ENCODE measurements at places on chromosomes 11 and 22. TPM values are rescaled to one million over a fixed set of nuclear protein-coding genes. Genes with fewer than 3 reads are reported as not detected.

DNA sequence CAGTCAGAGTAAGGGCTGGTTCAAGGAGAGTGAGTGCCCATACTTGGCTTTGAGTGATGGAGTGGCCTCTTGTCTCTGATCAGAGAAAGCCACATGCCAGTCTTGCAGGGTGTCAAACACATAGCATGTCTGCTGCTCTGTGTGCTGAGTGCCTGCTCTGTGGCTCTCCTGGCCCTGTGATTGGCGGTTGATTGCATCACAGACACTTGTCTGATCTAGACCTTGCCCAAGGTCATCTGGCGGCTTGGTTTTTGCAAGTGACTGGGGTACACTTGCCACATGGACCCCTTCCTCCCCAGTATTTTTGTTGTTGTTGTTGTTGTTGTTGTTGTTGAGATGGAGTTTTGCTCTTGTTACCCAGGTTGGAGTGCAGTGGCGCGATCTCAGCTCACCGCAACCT lies 10.3 kb downstream of the OSBP2 start:
- H3K27ac ChIP-seq, result no peak overlapping the region
- no peaks in the 10 kb centered on the region for H3K27me3 ChIP-seq
- H3K4me1 ChIP-seq, result no peaks in the 10 kb centered on the region
- H3K4me3 ChIP-seq, result no peak overlapping the region

DNA sequence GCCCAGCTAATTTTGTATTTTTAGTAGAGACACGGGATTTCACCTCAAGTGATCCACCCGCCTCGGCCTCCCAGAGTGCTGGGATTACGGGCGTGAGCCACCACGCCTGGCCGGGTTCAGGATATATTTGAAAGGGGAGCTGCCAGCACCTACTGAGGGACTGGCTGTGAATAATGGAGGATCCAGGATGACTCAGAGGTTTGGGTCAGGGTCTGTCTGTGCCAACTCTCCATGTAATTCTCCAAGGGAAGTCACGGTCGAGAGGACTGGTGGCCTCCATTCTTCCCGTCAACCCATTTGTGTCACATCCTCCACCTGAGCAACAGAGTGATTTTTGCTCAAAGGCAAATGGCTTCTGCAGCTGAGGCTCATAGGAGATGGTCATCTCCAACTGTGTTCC lies 3.6 kb upstream of the ARRB1 start:
- H3K4me3 ChIP-seq, result no peak overlapping the region
- no peak overlapping the region for H3K27ac ChIP-seq
- H3K27me3 ChIP-seq, result no peaks in the 10 kb centered on the region
- H3K4me1 ChIP-seq, result no peaks in the 10 kb centered on the region
- no peak for DNase-seq

GRCh38 chr11:135022454-135022853 lies 610.4 kb upstream of the B3GAT1 start:
- H3K4me3 ChIP-seq, result no peak overlapping the region
- no peak overlapping the region for H3K27ac ChIP-seq
- no peak for DNase-seq

DNA sequence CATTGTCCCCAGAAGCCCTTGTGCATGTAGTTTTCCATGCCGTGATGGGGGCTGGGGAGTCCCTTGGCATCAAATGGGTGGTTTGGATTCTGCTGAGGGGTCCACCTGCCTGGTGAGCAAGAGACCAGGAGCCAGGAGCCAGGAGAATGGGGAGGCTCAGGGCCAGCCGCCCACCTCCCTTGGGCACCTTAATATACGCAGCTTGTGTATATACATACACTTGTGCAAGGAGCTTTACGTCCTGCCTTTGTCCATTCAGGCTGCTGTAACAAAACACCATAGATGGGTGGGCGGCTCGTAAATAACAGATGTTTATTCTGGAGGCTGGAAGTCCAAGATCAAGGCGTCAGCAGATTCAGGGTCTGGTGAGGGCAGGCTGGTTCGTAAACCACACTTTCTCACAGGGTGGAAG lies 62.5 kb downstream of the SMIM38 start:
- DNase-seq, result peak; percentile 2
- no peak overlapping the region for H3K27ac ChIP-seq
- no peaks in the 10 kb centered on the region for H3K4me1 ChIP-seq
- H3K4me3 ChIP-seq, result no peak overlapping the region
- no peaks in the 10 kb centered on the region for H3K36me3 ChIP-seq

DNA sequence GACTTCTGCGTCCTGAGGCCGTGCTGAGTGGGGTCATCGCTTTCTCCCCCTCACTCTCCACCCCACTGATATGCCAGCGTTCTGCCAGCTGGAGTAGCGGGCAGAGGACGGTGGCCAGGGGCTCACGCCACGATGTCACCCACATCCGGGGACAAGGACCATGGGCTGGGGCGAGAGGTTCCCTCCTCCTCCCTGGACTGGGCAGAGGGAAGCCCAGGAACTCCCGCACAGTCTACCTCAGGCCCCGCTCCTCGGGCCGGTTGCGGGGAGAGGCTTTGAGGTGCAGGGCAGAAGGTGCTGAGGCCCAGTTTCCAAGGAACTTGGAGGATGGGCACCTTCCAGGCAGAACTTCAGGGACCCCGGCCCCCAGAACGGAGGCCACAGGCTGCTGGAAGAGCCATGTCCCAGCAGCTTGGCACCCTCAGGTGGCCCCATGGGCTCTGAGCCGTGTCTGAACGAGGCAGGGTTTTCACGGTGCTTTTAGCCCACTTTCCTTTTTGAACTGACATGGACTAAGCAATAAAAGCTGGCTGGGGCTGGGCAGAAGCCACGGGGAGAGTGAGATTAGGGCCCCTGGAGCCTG lies 25.4 kb downstream of the ADAMTS15 start:
- H3K27me3 ChIP-seq, result no peaks in the 10 kb centered on the region
- no peak overlapping the region for H3K27ac ChIP-seq
- DNase-seq, result no peak
- H3K36me3 ChIP-seq, result no peaks in the 10 kb centered on the region

- H3K27me3 ChIP-seq, result no peaks in the 10 kb centered on the region
- no peak overlapping the region for H3K4me3 ChIP-seq
- no peak overlapping the region for H3K27ac ChIP-seq
- no peaks in the 10 kb centered on the region for H3K4me1 ChIP-seq
These were observed 571.5 kb downstream of the CNTN5 start for GRCh38 chr11:99592266-99592665.

GRCh38 chr11:26731084-26731456 lies 9.2 kb upstream of the SLC5A12 start:
- H3K4me3 ChIP-seq, result no peak overlapping the region
- no peaks in the 10 kb centered on the region for H3K27me3 ChIP-seq
- H3K36me3 ChIP-seq, result no peaks in the 10 kb centered on the region
- H3K4me1 ChIP-seq, result peaks cover 9% of the 10 kb centered on the region

- no peak for DNase-seq
- no peak overlapping the region for H3K4me3 ChIP-seq
- H3K4me1 ChIP-seq, result no peaks in the 10 kb centered on the region
- peak overlapping the region; percentile 60 for H3K27ac ChIP-seq
- no peaks in the 10 kb centered on the region for H3K27me3 ChIP-seq
These were observed 25.7 kb downstream of the LRRC10B start for GRCh38 chr11:61534025-61534932.

DNA sequence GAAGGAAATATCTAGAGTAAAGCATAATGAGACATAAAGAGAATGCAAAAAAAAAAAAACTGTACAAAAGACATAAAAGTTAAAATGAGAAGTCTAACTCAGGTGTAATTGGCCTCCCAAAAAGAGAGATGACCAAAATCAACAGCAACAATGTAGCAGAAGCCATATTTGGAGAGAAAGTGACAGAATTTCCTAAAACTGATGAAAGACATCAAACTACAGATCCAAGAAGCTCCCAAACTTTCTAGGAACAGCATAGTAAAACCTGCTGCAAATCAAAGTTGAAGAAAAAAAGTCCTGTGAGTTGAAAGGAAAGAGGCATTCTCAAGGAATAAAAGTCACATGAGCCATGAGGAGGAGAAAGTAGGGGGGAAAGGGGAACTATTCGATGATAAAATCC lies 231.3 kb downstream of the METTL15 start:
- no peaks in the 10 kb centered on the region for H3K27me3 ChIP-seq
- H3K27ac ChIP-seq, result no peak overlapping the region
- H3K4me3 ChIP-seq, result no peak overlapping the region
- no peaks in the 10 kb centered on the region for H3K36me3 ChIP-seq
- DNase-seq, result no peak

GRCh38 chr22:29722151-29722550 lies 2.3 kb downstream of the CABP7 start:
- H3K4me3 ChIP-seq, result no peak overlapping the region
- H3K27ac ChIP-seq, result no peak overlapping the region
- DNase-seq, result no peak
- peaks cover 12% of the 10 kb centered on the region for H3K4me1 ChIP-seq
- no peaks in the 10 kb centered on the region for H3K27me3 ChIP-seq

GRCh38 chr11:125140233-125140632 lies 24.3 kb upstream of the PKNOX2 start:
- DNase-seq, result no peak
- no peak overlapping the region for H3K4me3 ChIP-seq
- no peak overlapping the region for H3K27ac ChIP-seq
- no peaks in the 10 kb centered on the region for H3K27me3 ChIP-seq

- H3K27ac ChIP-seq, result no peak overlapping the region
- H3K4me1 ChIP-seq, result peaks cover 9% of the 10 kb centered on the region
- H3K36me3 ChIP-seq, result no peaks in the 10 kb centered on the region
- no peak overlapping the region for H3K4me3 ChIP-seq
- no peaks in the 10 kb centered on the region for H3K27me3 ChIP-seq
- DNase-seq, result no peak
These were observed 33.7 kb upstream of the LINC01488 start for GRCh38 chr11:69447786-69448185.

MPZL3 gene
- 9.2 TPM for total RNA-seq

EIF4G2 gene
- 339 TPM for total RNA-seq

BRSK2 gene
- total RNA-seq, result 0.35 TPM

ASPHD2 gene
- total RNA-seq, result 6.6 TPM

KCNA4 gene
- total RNA-seq, result not detected

SCN2B gene
- 0.13 TPM for total RNA-seq

SLC37A2 gene
- total RNA-seq, result 0.88 TPM

All from Peyer's patch (tissue), 4 donors.